Stimulated activated CD8-positive, alpha-beta memory T cell treated with anti-CD3 and anti-CD28 coated beads, Interleukin-7, amount 100 ng/mL, for 4 hours (primary cell): ENCODE measurements at places on chromosomes 12 and 14.

- DNase-seq: no peak
Observed at GRCh38 chr12:112848338-112848715, 56.8 kb downstream of the RPH3A start.

- DNase-seq: no peak
Observed at GRCh38 chr14:50865391-50866076, 6.3 kb upstream of the ABHD12B start.

DNA sequence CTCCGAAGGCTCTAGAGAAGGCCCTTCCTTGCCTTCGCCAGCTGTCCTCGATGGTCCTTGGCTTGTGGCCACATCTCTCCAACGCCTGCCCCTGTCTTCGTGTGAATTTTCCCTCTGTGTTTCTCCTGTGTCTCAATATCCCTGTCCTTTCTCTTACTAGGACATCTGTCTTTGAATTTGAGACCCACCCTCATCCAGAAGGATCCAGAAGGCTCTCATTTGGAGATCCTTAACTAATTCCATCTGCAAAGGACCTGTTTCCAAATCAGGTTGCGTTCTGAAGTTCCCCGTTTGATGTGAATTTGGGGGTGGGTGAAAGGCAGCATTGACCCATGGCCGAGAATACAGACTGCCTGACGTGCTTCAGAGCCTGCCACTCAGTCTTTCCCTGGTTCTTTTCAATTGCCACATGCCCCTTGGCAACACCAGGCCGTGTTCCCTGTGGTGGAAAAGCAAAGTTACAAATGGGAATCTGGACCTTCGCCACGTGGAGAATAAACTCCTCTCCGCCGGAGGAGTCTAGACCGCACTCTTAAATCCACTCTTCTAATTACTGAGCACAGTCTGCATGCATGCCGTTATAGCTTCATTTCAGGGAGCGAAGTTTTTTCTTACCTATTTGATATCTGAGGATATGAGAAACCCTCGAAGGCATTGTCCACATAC lies 158.8 kb downstream of the TMEM132C start:
- DNase-seq: no peak

DNA sequence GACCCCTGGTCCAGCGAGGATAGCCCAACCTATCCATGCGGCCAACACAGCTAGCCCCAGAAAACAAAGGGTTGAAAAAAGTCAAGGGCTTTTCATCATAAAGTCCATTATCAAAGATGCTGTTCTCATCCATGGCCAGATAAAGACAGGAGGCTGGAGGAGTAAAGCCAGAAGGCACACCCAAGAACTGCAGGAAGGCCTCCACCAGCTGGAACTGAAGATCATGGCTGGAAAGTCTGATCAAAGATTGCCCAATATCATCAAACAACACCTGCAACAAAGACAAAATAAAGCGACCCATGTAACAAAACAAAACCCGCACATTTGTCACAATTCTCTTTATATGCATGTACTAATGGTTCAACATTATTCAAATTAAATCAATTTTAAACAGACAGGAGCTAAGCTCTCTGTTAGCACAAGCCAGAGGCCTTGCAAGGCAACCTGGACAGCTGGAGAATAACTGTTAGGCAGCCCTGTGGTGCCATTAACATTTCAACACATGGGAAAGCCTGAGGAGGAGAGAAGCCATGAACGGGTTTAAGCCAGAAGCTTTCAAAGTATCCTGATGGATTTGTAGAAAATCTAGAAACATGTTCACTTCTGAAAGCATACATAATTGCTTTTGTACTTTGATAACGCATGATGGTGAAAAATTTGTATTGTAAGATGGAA lies 34.1 kb downstream of the PSMC1 start:
- DNase-seq: no peak

GRCh38 chr14:102727336-102728095 lies 49.7 kb upstream of the TRAF3 start:
- no peak for DNase-seq

DNA sequence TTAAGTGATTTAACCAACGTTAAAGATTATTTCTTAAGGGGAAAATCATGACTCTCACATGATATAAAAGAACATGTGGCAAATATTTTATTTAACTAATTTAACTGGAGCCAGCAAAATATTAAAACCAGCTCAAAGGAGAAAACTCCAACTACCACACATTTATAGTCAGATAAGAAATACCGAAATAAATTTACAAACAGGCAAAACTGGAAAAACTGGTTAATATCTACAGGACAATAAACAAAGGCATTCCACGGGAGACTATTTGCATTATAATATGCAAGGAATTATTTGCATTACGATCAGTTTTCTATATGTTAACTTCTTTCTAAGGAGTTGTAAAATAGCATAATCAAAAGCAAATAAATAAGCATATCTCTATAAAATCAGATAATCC lies 13.8 kb upstream of the BCL2L14 start:
- DNase-seq: no peak

- no peak for DNase-seq
Observed at GRCh38 chr12:4763549-4763948, 43.3 kb downstream of the GALNT8 start.

DNA sequence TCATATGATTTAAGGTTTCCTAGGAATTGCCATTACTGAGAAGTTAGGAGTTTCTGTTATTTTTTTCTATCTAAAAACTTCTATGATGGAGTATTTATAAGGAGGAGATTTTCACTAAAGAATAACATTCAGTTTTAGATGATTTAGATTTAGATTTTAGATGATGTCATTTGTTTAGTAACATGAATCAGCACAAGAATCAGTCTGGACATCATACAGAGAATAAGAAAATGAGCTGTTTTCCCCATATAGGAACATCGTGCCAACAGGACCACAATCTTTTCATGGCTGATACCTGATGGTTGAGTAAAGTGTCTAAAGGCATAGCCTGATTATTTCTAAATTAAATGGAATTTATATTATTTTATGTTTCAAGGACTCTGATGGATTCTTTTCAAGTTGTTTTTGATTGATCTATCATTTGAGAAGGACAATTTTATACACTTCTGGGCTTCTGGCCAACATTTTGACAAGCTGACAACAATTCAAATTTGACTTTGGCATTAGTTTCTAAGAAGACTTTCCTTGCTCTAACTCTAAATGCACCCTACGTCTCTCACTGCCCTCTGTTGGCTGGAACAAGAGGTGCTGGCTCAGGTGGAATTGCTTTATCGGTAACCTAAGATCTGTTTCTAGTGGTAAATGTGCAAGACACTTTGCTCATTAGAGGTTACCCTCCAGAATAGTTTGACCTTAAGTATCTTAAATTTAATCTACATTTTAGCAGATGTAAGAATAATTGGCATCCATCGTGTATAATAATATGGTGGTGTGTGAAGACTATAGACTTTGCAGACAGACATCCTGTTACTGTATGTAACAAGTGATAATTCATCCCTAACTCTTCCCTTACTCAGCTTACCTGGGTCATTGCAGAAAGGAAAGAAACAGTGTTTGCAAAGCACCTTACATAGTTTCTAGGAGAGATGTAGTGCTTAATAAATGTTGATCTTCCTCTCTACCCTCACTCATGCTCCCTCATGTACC lies 42.8 kb upstream of the CPSF6 start:
- no peak for DNase-seq

DNA sequence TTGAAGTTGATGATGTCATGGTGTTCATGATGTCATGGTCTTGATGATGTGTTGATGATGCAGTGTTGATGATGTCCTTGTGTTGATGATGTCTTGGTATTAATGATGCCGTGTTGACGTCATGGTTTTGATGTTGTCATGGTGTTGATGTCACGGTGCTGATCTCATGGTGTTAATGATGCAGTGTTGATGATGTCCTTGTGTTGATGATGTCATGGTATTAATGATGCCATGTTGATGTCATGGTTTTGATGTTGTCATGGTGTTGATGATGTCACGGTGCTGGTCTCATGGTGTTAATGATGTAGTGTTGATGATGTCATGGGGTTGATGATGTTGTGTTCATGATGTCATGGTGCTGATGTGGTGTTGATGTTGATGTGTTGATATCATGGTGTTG lies 48.0 kb upstream of the RIMBP2 start:
- DNase-seq: no peak
